ENCODE measurements at places on chromosomes 3 and 15. TPM values are rescaled to one million over a fixed set of nuclear protein-coding genes. Genes with fewer than 3 reads are reported as not detected.

DNA sequence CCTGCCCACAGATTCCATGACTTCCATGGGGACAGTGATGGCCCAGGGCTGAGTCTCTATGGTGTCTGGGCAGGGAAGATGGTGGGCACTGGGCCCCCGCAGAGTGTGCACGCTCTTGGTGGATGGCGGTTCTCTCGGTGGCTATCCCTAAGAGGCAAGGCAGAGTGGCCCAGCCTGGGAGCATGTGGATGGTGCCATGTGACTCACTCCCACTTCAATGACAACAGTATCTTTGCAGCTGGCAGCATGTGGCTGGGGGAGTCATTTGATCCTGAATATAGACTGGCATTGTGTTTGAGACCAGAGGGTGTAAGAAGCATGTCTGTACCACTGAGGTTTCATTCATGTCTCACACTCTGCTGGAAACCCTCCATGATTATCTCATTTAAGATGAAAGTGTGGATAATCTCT is 101.2 kb downstream of the CORO2B start:
- DNase-seq: no peak

The NRG4 gene
- total RNA-seq: 2.2 TPM

The PGBD4 gene
- 3.4 TPM for total RNA-seq

The CELSR3 gene
- total RNA-seq: 37.4 TPM

The GPR171 gene
- total RNA-seq: not detected

DNA sequence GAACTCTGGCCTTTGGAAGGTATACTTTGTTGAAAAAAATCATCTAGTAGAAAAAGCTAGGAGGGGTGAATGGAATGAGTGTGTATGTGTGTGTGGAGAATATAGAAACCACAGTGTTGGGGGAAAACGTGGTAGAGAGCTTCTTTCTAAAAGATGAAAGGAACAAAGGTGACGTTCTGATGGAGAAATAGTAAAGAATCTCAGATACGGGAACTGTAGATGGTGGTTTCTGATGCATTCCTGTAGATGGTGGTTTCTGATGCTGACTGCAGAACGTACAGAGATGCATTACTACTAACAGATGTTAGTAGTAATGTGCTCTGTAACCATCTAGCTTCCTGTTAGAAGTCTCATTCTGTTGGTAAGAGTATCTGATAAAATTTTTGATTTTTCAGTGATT is 60.2 kb downstream of the VPS8 start:
- no peak for DNase-seq

The ALG1L2 gene
- 0.91 TPM for total RNA-seq

- DNase-seq: no peak
Measured at GRCh38 chr3:105368566-105369499, 2.1 kb downstream of the ALCAM start.

- DNase-seq: no peak
Measured at GRCh38 chr3:138184994-138185393, 2.1 kb upstream of the ARMC8 start.

- no peak for DNase-seq
Measured at GRCh38 chr15:51097553-51098330, 3.0 kb upstream of the TNFAIP8L3 start.

DNA sequence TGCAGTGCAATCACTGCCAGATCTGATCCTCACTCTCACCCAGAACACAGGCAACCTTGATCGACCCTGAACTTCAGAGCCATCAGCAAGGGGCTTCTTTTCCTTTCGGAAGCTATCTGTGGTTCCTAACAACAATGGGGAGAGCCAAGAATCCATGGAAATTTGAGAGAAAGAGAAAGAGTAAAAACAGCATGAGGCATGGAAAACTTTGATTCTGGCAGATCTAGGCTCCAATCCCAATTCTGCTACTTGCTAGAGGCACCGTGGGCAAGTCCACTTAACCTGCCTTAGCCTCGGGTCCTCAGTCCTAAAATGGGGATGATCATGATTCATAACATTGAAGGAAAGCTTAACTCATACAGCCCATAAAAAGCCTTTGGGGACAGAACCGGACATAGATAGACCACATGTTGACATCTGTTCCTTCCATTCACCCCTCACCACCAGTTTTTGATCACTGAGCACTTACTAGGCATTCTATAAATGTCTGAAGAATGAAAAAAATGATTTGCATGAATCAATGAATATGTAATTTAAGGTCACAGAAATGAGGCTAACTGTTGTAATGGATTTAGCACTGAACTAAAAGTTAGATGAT is 605.7 kb upstream of the CFAP20DC start:
- no peak for DNase-seq

DNA sequence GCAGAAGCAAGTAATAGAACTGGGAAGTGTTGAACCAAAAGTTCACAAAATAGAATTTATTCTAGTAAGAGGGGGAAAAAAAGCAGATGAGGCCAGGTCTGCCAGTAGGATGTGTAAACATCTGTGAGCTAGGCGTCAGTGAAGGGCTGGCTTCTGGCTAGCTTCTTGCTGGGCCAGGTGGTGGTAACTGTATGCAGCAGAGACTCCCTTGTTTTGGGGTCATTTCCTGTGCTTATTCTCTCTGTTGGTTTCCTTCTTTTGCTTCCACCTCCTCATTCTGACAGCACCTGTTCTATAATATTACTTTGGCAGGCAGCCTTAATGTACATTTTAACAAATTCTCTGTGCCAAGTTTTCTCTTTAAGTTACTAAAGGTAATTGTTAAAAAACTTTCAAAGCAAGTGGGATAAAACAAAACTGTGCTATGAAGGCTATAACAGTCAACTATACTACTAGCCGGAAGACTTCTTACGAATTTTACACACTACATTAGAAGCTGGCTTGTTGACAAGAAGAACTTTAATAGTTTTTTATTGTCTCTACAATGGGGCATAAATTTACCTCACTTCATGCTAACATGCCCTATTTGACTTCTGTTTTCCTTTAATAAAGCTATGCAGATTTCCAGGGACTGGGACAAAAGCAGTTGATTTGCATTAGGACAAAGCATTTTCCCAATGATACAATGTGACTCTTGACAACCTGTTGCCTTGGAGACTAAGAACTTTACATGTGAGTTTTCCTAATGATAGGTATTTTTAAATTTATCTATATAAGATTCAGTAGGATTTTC is 318.8 kb upstream of the NAALADL2 start:
- no peak for DNase-seq

Measured in cerebellum (tissue), 4 donors.